ENCODE measurements at places on chromosomes 12 and 14.

DNA sequence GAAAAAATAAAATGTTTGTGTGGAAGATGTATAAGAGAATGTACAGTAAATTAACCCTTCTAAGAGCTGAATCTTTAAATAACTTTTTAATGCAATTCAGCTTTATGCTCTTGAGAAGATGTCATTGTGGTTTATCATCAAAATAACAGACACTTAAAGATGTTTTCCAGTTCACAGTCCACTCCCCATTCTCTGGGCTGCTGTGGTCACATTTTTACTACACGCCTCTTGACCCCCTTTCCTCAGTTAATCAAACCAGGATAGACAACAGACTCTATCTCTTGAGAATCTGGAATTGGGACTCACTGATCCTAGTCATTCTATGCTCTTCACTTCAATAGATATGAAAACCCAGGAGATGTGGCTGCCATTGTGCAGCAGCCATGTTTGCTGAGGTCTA is 24.7 kb upstream of the OR6J1 start:
- no peak for DNase-seq

GRCh38 chr12:20089077-20089476 is 279.3 kb upstream of the PDE3A start:
- no peak for DNase-seq

GRCh38 chr12:84857525-84858208 is 54.9 kb downstream of the SLC6A15 start:
- DNase-seq, result no peak

DNA sequence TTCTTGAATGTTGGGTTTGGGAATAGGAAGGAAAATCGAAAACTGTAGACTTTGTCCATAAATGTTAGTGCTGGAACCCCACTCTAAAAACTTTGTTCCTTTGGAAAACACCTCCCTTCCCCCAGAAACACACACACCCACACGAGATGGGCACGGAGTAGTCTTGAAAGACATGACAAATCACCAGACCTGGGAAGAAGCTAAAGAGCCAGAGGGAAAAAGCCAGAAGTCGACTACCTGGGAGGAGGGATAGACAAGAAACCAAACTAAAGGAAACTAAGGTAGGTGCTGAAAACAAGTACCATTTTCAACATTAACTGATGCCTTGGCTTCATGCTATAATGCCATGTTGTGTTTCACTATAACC is 925 bp upstream of the NANOG start:
- DNase-seq, result no peak

DNA sequence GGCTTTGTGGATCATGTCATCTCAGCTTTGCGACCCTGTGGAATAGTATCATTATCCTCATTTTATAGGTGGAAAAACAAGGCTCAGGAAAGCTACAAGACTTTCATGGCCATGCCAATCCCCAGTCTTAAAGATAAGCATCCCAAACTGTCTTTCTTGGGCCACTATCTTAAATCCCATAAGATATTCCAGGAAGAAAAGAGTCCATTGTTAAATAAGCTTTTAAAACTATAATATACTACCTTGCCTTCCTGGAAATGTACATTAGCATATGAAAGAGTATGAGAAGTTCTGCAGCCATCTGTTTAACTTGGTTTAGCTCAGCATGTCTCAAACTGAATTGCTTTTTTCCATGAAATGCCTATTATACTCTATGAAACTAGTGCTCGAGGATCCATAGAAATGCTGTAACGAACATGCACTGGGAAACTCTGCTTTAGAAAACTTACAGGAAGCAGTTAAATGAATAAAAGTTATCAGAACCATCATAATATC is 77.1 kb downstream of the B4GALNT3 start:
- DNase-seq, result no peak

DNA sequence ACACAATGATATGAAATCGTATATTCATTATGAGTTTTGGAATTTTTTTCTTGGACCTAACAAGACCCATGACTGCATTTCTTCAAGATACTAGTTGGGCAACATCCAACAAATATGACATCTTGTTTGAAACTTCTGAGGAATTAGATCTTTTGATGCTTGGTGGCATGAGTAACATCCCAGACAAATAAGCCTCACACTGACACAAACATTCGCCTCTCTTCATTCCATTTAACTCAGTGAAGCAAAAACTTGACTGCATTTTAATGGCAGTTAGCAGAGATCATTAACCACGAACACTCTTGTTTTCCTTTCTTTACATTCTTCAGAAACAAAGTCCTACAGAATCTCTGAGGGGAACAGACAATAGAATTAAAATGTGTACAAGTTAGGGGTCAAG is 758.3 kb downstream of the C12orf50 start:
- no peak for DNase-seq

- no peak for DNase-seq
Observed at GRCh38 chr12:67980391-67980790, 8.9 kb upstream of the IFNG-AS1 start.

DNA sequence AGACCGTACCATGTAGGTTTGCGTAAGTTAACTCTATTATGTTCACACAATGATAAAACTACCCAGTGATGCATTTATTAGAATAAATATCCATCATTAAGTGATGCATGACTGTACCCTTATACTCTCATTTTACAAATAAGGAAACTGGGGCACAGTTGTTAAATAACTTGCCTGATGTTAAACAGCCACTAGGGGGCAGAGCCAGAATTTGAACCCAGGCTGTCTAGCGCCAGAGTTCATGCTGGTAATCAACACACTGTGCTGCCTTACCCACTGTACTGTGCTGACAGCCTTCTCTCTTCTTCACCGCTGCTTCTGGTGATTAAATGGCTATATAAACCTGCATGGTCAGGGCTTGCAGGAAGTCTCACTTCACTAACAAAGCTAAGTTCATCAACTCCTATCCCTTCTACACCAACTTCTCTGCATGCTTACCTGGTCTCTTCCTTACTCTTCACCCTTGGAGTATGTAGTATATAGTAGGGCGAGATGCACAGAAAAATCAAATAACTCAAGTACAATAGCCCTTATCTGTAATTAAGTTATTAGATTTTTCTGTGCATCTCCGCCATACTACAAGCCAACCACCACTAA is 43.6 kb upstream of the APPL2 start:
- DNase-seq, result peak; percentile 55

- peak; percentile 50 for DNase-seq
Observed at GRCh38 chr14:104639885-104640548, 35.4 kb upstream of the TMEM179 start.

DNA sequence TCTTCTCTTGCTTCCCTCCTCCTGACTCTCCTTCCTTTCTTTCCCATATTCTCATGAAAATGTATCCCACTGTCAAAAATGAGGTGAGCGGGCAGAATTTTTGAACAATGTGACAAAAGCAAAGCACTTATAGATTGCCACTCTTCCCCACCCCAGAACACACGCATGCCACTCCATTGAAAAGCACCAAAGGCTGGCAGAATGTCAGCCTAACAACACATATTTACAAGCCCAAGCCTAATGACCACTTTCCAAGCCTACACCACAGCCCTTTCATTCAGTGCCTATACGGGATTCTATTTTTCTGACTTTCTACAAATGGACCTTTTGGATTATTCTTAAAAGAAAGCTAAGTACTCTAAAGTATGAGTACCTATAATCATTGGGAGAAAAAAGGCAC is 62.9 kb upstream of the METAP2 start:
- DNase-seq, result no peak

GRCh38 chr12:33156042-33156441 is 259.5 kb upstream of the PKP2 start:
- no peak for DNase-seq
